ENCODE measurements at places on chromosomes 12 and 14.

- no peak for DNase-seq
Observed at GRCh38 chr14:62206456-62206855, 444.2 kb downstream of the SNAPC1 start.

DNA sequence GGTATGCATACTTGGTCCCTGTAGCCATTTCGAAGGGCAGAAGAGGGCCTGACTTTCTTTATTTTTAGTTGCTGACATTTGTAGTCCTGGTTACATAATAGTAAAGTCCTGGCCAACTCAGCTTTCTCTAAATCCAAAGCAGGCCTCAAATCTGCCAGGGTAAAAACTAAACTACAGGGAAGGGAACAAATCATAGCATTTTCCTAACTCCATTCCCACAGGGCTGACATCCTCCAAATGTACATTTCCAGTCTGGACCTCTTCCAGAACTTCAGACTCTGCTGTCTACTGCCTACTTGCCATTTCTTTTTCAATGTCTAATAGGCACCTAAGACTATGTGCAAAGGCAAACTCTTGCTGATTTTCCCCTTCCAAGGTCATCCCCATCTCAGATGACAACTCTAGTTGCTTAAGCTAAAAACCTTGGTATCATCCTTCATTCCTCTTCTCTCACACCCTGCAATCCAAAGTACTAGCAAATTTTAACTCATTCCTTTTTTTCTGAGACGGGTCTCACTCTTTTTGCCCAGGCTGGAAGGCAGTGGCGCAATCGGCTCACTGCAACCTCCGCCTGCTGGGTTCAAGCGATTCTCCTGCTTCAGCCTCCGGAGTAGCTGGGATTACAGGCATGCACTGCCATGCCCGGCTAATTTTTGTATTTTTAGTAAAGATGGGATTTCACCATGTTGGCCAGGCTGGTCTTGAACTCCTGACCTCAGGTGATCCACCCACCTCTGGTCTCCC is 2.0 kb downstream of the DDIT3 start:
- no peak for DNase-seq

DNA sequence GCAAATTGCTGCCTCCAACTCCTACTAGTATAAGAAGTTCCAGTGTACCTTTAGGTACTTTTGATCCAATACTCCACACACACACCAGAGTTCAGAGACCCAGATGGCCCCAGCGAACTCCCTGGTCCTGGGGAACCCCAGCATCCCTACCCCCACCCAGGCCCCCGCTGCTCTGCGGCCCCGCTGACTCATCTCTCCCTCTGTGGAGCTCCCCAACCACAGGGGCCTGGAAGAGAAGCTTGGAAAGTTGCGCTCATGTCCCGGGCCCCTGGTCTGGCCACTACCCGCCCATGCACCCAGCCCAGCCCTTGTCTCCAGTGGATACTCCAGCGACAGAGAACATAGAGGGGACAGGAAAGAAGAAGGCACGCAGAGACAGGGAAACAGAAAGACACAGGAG is 4.2 kb upstream of the SP7 start:
- DNase-seq = no peak

DNA sequence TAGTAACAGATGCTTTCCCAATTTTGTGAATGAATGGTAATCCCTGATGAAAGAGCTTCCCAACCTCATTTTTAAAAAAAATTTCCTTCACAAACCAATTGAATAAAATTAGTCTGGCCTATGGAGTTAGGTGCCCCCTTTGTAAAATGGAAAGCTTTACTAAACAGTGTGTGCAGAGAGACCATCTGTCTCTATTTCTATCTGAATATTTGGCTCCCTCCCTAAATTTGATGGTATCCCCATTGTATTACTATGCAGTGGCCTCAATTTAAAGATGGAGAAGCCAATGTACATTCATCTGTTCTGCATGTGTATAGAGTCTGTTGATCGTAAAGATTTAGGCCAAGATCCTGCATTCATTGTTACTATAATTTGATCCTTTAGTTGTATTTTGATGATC is 397.7 kb upstream of the RGS6 start:
- no peak for DNase-seq

DNA sequence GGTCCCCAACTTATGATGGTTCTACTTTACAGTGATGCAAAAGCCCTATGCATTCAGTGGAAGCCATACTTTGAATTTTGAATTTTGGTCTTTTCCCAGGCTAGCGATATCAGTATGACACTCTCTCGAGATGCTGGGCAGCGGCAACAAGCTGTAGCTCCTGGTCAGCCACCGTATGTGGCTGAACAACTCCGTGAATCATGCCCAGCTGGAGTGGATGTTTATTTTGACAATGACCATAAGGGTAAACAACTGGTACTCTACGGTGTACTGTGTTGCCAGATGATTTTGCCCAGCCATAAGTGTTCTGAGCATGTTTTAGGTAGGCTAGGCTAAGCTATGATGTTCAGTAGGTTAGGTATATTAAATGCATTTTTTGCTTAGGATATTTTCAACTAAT is 8.2 kb upstream of the ZNF410 start:
- DNase-seq = no peak

DNA sequence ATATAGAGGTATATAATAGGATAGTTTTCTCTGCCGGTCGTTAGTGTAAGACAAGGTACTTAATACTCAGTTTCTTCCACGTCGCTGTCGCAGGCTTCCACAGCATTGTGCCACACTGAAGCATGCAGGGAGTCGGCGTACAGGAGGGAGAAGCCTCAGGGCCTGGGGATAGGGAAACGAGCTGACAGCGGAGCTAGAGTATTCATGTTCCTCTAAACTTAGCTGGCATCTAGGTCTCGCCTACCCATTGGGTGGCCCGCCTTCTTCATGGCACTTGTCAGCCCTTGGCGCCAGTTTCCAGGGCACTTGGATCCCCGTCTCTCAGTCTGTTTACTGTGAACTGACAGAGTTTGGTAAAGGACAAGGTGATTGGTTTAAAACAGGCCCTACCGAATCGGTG is 73.6 kb downstream of the GNS start:
- no peak for DNase-seq

DNA sequence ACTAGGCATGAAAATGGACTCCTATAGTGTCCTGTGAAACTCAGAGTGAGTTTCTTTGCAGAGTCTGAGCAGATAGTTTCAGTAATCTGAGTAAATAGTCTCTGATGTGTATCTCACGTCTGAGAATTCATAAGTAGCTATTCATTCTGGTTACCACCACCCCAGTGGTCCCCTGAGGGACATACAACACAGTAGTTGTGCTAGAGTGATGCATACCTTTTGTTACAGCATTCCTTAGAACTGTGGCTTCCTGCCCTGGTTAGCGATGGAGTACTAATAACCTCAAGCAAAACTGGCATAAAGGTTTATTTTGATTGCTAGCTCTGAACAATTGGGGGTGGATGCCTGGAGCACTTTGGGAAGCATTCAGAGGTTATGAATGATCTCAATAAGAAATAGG is 114.7 kb downstream of the DAAM1 start:
- no peak for DNase-seq

GRCh38 chr14:96149131-96149530 is 55.5 kb upstream of the BDKRB2 start:
- DNase-seq = no peak

DNA sequence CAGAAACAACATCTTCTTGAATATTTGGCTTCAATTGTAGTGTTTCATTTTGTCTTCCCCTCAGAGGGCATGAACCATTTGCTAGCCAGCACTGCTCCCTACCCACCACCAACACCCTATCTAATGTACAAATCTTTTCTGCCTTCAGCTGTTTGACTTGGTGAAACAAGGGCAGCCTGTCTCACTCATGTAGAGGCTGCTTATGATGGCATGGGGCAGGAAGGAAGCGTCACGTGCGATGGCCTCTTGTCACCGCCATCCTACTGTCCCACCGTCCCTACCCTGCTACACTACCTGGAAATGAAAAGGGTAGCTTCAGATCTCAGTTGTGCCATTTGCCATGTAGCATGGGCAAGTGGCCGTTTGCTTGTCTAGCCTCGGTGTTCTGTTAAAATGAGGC is 29.9 kb upstream of the LRTM2 start:
- DNase-seq = no peak

GRCh38 chr12:44628180-44628579 is 247.9 kb downstream of the NELL2 start:
- no peak for DNase-seq

DNA sequence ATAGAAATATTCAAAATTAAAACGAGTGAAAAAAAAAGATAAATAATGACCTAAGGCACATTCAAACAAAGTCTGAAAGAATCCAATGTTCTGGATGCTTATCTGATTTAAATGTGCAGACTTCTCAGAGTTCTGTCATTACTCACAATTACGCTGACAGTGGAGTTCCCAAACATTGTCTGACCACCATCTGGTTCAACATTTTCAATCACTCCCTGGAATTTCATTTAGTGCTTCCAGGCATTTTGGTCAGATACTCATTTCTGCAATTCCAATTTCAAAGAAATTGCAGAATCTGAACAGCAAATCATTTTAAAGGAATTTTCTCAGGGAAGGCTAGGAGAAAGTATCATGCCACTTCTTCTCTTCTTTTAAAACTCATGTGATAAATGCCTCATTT is 398.2 kb upstream of the PDE3A start:
- DNase-seq = no peak

GRCh38 chr12:124677552-124678356 is 110.3 kb upstream of the NCOR2 start:
- DNase-seq = no peak

- no peak for DNase-seq
Observed at GRCh38 chr12:23290627-23291330, 658.7 kb downstream of the SOX5 start.

GRCh38 chr14:73221945-73222344 is 15.4 kb upstream of the PAPLN start:
- no peak for DNase-seq

- DNase-seq = no peak
Observed at GRCh38 chr14:100654025-100654813, 67.0 kb upstream of the BEGAIN start.

DNA sequence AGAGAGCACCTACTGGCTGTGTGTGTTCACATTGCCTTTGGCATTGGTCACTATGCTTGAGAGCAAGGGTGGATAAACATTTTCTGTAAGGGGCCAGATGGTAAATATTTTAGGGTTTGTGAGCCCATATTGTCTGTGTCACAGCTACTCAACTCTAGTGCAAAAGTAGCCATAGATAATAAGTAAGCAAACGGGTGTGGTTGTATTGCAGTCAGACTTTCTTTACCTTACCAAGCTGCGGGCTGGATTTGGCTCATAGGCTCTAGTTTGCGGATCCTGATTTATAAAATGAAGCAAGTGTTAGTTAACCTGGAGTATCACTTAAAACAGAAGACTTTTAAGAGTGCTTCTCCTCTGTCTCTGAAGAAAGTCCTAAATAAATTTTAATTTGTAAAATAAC is 169.0 kb downstream of the KICS2 start:
- no peak for DNase-seq

DNA sequence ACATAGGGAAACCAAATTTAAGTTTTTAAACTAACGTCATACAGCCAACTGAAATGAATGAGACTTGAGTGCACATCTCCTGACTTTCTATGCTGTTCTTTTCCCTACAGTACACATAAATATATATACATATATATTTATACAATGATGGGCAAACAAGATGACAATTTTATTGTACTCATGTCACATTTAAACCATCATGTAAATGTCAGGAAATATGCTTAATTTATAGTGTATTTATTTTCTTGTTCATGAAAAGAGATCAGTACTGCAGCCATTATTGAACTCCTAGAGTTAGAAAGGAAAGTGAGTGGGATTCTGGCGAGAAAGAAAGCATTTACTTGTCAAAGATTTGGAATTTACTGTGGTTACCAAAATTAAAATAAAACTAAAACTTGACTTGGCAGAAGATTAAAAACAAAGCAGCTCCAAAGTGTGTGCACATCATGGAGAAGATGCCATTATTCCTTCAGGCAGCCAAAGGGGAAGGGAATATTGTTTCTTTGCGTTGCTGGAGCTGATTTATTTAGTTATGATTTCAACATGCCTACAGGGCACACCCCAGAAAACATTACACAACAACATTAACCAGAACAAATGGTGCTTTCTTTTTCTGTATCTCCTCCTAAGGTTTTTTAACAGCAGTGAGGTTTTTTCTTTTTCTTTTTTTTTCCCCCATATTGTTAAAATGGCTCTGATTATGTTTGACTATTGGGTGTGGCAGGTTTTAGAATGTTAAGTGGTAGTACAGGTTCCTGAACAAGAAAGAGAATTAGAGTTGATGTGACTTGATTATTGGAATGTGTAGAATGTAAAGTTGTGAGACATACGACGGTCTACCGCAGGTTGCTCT is 144.6 kb downstream of the RAD51B start:
- DNase-seq = no peak

- DNase-seq = no peak
Observed at GRCh38 chr12:51753980-51754675, 94.4 kb downstream of the FIGNL2 start.

DNA sequence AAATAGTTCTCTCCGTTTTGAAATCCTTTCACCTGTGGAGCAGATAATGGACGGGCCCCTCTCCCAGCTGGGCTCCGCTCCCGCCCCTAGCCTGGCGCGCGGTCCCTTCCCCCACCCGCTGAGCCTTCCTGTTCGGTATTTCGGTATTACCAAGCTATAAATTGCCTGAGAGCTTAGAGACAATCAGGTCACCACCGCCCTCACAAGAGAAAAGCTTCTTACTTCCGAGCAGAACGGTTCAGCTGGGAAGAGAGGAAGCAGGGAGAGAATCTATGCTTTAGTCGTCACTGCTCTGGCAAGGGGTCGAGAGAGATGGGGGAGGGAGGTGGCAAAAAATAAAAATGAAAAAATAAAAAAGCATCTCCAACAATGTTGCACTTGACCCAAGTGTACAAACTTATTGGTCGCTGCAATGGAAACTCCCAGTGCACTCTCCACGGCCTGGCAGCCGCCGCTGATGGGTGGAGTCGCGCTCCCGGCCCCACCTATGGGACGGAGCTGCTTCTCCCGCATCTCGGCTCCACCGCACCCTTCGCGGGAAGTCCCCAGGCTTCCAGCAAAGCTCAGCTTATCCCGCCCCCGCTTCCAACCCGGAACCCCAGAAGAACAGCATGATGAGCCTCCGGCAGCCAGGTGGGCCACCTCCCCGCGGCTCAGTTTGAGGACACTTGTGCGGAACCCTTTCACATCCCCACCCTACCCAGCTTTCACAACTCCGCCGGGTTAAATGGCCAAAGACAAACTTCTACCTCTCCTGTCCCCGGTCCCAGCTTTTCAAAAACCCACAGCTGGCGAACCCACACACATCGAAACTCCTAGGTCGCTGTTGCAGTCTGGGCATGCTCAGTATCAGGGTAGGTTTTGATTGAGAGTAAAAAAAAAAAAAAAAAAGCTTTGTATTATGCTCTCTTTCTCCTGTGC is 832 bp upstream of the SYT1 start:
- peak; percentile 44 for DNase-seq

All from lower lobe of right lung (tissue), 2 donors.